Posterior cingulate gyrus (tissue), 11 donors: ENCODE measurements at places on chromosomes 7 and 10.

DNA sequence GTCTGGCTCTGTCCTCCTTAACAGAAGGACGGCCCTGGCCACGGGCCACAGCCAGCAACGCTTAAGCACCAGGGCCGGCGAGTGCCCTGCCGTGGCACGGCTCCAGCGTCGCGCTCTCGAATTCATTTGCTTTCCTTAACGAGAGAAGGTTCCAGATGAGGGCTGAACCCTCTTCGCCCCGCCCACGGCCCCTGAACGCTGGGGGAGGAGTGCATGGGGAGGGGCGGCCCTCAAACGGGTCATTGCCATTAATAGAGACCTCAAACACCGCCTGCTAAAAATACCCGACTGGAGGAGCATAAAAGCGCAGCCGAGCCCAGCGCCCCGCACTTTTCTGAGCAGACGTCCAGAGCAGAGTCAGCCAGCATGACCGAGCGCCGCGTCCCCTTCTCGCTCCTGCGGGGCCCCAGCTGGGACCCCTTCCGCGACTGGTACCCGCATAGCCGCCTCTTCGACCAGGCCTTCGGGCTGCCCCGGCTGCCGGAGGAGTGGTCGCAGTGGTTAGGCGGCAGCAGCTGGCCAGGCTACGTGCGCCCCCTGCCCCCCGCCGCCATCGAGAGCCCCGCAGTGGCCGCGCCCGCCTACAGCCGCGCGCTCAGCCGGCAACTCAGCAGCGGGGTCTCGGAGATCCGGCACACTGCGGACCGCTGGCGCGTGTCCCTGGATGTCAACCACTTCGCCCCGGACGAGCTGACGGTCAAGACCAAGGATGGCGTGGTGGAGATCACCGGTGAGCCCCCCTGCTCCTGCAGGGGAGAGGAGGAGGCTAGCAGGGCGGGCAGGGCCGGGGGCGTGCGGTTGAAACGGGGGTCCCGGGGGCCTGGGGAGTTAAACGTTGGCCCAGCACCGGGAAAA is at the start of gene HSPB1:
TSS of gene HSPB1 (plus strand) at position 327 of the 855 bp plus-strand sequence. CDS start at position 367, 40 bp downstream.
- DNase-seq = peak; percentile 95

DNA sequence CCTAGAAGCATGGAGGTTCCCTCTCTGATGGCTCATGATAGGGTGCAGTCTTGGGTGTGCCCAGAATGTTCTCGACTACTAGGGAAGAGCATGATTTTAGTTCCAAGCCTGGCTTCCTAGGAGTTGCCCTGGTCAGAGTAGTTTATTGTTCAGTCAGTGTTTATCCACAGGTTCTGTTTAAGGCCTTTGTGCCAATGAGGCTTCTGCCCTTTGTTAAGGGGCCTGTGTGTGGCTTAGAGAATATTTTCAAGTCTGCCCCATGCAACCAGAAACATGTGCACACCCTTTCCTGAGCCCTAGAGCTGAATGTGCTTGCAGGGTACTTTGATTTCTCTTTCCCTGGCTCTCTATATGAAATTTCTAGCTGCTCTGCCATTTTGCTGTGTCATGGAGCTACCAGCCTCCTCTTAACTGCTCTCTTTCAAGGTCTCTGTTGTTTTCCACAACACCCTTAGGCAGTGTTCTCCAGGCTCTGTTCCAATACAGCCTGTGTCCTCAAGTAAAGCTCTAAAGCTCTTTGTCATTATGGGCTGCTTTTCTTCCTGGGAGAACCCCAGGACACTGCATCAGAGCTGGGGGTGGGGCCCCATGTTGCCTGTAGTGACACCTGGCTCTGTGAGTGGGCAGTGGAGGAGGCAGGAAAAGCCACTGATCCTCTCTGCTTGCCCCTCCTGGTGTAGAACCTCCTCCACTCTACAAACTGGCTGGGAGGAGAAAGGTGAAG is 34.1 kb upstream of the TSPAN33 start:
- DNase-seq = no peak

DNA sequence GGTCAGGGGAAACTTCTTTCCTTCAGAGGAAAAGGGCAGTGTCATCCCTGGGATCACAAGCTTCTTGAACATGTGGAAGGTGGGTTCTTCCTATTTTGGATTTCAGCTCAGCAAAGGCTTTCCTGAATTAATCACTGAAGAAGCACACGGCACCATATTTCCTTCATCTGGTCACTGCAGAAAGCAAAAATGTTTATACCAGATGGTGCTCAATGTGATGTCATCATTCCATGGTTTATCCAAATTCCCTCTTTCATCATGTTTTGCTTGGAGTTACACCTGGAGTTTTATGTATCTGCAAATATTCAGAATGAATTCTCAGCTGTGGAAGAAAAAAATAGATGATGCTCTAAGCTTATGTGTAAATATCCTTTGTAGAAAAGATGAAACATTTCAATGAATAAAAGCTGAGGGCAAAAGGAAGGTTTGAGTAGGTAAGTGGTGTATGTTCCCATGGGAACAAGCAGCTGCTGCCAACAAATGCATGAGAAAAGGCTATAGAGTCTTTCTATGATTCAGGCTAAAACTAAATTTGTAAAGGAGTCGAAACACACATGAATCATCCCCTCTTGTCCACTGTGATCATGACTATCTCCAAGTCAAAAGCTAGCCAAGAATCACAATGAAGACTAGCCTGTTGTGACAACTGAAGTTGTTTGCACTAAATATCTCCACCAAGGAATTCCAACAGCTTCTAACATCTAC is 26.9 kb upstream of the BPGM start:
- no peak for DNase-seq

GRCh38 chr7:99141841-99142726 is 1.8 kb downstream of the SMURF1 start:
- DNase-seq = peak; percentile 41

GRCh38 chr7:108385834-108386422 is 70.3 kb downstream of the NRCAM start:
- no peak for DNase-seq

DNA sequence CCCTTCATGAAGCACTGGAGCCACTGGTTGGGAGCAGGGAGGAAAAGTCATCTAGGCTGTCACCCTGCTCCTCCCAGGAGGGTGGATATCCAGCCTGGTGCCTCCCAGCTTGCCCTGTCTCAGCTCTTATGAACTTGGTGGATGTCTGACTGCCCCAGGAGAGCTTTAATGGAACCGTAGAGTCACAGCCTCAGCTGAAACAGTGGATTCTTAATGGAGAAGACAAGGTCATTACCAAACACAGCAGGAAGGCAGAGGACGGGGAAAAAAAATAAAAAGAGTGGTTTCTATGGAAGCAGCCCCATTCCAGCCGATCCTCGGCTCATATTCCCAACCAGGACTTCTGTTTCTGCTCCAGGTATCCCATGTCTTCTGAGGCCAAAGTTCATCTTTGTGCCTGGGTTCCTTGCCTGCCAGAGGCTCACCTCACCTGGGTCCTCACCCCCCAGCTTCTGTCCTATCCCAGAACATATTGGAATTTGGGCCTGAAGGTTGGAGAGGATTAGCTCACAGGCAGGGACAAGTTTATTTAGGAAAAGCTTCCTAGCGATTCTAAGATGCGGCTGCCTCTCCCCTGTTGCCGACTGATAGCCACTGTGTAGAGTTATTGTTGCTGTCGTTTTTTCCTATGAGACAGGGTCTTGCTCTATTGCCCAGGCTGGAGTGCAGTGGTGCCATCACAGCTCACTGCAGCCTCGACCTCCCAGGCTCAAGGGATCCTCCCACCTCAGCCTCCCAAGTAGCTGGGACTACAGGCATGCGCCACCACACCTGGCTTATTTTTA is 15.6 kb downstream of the CCL26 start:
- no peak for DNase-seq

DNA sequence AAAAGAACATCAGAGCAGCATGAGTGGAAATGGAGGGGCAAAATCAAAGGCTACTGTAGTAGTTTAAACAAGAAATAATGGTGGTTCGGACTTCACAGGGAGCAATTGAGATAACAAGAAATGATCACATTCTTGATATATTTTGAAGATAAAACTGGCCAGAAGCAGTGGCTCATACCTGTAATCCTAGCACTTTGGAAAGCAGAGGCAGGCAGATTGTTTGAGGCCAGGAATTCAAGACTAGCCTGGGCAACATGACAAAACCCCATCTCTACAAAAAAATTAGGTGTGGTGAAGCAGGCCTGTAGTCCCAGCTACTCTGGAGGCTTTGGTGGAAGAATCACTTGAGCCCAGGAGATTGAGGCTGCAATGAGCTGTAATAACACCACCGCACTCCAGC is 22.9 kb downstream of the EEF1AKMT2 start:
- DNase-seq = no peak

DNA sequence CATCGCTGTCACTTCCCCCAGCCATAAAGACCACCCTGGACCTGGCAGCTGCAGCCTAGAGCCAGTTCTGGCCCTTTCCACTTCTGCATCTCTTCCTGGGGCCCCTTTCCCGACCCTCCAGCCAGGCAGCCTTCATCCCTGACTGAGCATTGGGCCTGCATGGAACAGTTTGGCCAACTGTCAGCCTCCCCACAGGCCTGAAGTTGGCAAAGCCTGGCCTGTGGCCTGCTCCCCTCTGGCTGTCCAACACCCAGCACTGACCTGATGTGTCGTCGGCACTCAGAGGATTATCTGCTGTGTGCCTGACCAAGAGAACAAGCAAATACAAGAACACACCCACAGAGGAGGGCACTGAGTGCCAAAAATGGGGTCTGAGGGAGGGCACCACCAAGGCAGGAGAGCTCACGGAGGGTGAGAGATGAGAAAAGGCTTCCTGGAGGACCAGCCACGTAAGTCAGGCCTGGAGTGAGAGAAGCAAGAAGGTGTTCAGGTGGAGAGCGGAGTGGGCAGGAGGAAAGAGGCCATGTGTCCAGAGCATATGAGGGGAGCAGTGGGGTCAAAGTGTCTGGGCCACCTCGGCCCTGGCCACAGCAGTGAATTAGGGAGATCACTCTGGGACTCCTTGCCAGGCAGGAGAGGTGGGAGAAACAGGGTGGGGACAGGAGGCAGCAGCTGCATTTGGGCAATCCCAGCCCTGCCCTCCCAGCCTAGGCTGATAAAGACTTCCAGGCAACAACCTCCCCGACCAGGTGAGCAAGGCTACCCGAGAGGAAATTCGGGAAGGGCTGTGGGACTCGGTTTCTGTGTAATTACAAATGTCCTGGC is 4.5 kb downstream of the GPRIN2 start:
- DNase-seq = peak; percentile 12

DNA sequence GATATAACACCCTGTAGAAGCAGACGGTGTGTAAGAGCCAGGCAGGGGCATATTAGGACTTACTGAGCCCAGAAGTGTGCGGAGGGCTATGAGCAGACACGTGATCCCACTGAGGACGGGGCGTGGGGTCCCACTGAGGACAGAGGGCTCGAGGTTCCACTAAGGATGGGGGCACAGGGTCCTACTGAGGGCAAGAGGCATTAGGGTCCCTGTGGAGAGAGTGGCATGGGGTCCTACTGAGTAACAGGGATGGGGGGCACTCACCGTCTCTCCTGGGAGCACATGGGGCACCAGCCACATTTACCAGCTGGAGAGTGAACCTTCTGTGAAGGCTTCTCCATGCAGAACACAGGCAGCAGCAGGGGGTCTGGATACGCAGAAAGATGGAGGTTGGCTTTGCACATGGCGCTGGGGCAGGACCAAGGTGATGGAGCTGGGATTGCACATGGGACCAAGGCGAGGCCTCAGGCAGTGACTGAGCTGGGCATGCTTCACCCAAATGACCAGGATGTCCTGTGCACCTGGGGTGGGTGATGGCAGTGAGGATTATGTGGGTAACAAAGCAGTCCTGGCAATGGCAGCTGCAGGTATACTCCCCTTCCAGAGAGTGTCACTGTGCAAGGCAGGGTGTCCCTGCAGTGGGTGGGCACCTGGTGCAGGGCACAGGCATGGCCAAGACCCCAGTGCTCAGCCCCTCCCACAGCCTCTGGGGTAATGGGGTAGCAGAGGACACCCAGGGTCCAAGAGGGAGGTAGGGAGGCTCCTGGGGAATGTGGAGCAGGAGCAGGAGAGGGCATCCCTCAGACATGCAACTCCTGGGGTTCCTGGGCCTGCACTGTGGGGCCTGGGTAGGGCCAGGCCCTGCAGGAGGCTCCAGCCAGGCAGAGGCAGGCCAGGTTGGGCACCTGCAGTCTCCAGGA is 278.1 kb downstream of the TCERG1L start:
- no peak for DNase-seq

GRCh38 chr10:67853512-67853911 is 15.5 kb upstream of the DNAJC12 start:
- no peak for DNase-seq

- no peak for DNase-seq
These were observed 1.8 kb downstream of the GDI2 start for GRCh38 chr10:5811387-5811821.

GRCh38 chr10:34575882-34576281 is 239.2 kb downstream of the PARD3 start:
- no peak for DNase-seq

- DNase-seq = no peak
These were observed 273.1 kb upstream of the NEBL start for GRCh38 chr10:21170216-21170615.

DNA sequence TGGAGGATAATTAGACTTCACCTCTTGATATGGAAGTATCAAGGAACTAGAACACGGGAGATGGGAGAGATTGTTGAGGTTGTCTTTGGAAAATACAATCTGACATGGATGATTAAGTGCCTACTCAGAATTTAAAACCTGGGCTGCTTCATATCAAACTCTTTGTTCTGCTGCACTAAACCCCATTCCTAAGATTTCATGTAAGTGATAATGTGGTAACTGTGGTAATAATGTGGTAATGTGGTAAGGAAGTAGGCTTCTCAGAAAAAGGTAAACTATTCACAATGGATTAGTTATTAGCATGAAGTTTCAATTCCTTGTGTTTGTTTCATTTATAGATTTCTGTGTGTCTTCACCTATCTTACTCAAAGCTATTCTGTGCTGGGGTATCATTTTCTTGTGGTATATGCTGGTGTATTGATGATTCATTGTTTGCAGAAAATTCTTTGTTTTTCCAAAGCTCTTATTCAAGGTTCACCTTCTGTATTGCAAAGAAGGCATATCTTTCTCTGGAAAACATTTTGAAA is 129.9 kb upstream of the TAC1 start:
- no peak for DNase-seq

DNA sequence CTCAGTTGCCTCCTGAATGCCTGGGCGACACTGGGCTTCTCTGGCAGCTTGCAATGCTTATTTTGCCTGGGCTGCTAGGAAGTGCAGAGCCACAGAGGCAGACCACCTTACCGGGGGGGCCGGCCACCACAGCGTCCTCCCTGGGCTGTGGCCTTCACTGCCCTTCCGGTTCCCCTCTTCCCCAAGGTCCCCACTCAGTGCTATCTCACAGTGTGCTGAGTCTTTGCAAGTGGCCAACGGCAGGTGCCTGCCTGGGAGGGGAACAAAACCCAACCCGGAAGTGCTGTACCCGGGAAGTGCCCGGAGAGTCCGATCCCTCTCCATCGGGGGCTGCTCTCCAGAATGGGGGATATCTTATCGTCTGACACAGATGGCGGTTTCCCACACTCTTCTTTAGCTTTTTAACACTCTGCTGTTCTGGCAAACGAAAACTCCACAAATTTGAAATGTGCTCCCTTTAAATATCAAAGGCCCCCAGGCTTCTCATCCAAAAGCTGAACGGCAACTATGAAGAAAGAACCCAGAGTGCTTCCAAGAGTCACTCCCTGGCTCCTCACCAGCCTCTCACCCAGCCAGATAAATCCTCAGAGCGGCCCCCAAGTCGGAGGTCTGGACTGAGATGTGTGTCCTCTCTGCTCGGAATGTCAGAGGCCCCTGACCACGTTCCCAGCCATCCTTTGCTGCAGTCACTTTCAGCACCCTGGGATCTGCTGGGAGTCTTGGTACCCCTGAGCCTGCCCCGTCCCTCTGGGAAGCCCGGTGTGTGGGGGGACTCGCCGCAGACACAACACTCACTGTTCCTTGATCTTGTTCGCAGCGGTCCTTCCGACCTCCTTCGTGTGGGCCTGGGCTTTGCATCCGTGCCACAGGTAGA is 165.1 kb downstream of the SVIL start:
- DNase-seq = no peak

- no peak for DNase-seq
These were observed 73.3 kb upstream of the WAC start for GRCh38 chr10:28459453-28460144.

GRCh38 chr7:2654059-2654458 is 22.3 kb downstream of the TTYH3 start:
- DNase-seq = no peak
